ENCODE measurements at places on chromosomes 5 and 9. TPM values are rescaled to one million over a fixed set of nuclear protein-coding genes. Genes with fewer than 3 reads are reported as not detected.

UBE2QL1 gene
- total RNA-seq: 1.0 TPM

SLC46A2 gene
- total RNA-seq: not detected

- H3K4me1 ChIP-seq: peaks cover 13% of the 10 kb centered on the region
- peak overlapping the region; percentile 98 for H3K27ac ChIP-seq
- DNase-seq: no peak
Observed at GRCh38 chr9:128097543-128098296, 29.7 kb downstream of the SLC25A25 start.

- no peak overlapping the region for H3K4me3 ChIP-seq
- DNase-seq: no peak
- H3K27ac ChIP-seq: no peak overlapping the region
- H3K4me1 ChIP-seq: no peaks in the 10 kb centered on the region
- peaks cover 58% of the 10 kb centered on the region for H3K36me3 ChIP-seq
- H3K27me3 ChIP-seq: no peaks in the 10 kb centered on the region
Observed at GRCh38 chr5:31516802-31517201, 15.1 kb downstream of the DROSHA start.

DNA sequence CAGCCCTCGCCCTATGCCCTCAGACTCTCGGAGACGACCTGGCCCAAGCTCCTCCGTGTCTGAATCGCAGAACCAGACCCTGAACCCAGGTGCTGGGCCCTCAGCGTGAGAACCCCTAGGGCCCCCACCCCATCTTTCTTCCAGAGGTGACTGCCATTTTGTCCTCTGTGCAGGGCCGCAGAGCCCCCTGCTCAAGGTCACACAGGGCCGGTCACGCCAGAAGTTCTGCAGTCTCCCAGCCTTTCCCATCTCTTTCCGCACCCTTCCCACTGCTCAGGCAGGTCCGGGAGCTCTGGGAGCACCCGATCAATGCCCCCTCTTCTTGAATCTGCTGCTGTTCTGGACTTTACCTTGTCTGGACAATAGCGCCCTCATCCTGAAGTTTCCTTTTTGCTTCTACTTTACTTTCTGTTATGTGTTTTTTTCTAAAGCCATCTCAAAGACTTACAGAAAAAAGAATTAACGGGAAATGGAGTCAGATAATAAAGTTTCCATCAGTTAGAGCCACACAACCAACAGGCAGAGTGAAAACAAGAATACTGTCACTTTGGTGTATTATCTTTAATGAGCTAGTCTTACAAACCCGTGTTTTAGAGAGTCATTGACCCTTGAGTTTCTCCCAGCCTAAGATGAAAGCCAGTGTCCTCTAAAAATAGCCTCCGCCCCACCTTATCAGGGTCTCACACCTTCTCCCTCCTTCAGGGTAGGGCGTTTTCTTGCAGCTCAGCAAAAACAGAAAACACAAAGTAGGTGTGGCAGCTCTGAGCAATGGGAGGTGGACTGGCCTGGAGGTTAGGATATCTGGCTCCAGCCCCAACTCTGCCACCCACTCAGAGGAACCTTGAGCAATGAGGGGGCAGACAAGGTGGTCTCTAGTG lies 1.8 kb downstream of the TMOD1 start:
- peaks cover 3% of the 10 kb centered on the region for H3K4me1 ChIP-seq
- H3K36me3 ChIP-seq: no peaks in the 10 kb centered on the region
- H3K4me3 ChIP-seq: peak overlapping the region; percentile 52
- peak overlapping the region; percentile 18 for H3K27ac ChIP-seq

GRCh38 chr5:154542581-154542980 lies 64.6 kb upstream of the HAND1 start:
- H3K4me3 ChIP-seq: no peak overlapping the region
- H3K36me3 ChIP-seq: no peaks in the 10 kb centered on the region
- no peaks in the 10 kb centered on the region for H3K4me1 ChIP-seq
- no peak overlapping the region for H3K27ac ChIP-seq
- DNase-seq: no peak

DNA sequence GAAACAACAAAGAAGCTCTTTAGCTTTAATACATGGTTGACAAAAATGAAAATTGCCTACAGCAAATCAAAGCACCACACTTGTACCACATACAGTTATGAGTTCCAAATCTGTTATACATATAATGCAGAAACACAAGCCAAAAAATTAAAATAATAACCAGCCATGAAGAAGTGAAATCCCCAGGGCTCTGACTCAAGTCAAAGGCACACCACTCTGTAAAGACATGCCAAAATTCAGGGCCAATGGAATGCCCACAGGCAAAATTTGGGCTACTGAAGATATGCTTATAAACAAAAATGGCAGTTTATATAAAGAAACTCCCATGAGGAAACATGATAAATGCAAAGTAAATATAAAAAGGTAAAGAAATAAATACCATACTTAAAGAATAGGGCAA lies 29.0 kb downstream of the THBS4 start:
- no peaks in the 10 kb centered on the region for H3K36me3 ChIP-seq
- no peak overlapping the region for H3K4me3 ChIP-seq
- H3K27ac ChIP-seq: no peak overlapping the region
- no peaks in the 10 kb centered on the region for H3K4me1 ChIP-seq
